ENCODE measurements at places on chromosomes 16 and 17.

DNA sequence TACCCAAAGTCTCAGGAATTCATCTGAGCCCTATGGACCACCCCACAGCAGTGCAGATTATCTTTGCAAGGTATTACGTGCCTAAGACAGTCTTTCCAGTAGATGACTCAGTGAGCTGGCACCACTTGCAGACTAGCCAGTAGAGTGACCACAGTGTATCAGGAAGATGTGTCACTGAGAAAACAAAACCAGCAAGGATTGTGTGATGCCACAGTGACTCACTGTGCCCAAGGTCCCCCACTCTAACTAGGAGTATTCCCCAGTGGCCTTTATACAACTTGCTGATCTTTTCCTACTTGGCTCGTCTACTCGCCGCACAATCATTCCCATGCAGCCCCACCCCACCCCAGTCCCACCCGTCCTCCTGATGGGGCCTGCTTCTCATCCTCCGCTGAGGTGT, 26.8 kb upstream of the PRKCA start:
- DNase-seq = no peak

DNA sequence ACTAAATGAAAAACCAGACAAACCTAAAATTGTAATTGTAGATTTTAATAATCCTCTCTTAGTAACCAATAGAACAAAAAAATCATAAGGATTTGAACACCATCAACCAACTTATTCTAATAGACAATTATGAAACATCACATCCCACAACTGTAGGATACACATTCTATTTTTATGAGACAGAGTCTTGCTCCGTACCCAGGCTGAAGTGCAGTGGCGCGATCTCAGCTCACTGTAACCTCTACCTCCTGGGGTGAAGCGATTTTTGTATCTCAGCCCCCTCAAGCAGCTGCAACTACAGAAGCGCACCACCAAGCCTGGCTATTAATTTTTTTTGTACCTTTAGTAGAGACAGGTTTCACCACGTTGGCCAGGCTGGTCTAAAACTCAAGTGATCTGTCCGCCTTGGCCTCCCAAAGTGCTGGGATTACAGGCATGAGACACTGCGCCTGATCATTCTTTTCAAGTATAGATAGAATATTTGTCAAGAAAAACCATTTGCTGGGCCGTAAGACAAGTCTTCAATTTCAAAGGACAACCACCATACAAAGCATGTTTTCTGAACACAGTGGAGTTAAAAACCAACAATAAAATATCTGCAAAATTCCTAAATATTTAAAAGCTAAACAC, 49.8 kb downstream of the CREBBP start:
- DNase-seq = no peak

GRCh38 chr17:41340494-41340893, 10.1 kb downstream of the KRT33A start:
- DNase-seq = no peak

DNA sequence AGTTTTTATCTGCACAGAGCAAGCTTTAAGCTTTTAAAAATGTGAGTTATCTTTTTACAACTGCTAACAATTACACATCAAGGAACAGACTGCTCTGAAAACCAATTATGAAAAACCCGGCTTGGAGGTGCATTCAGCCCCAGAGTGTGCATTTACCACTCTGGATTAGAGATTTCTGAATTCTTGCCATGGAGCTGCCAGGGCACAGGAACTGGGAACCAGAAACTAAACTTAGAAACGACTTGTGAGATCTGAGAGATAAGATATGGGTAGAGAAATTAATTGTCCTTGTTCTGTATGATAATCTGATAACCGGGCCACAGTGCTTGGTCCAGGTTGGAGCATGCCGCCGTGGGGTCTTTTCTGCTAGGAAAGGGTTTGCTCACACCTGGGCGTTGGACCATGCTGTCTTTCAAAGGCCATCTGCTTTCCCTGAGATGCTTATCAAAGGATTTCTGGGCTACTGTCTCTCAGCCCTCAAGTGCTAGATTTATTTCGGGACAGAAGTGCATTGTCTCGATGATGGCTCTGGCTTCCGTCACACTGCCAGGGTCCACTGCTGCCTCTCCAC, 210.0 kb downstream of the MAF start:
- peak; percentile 89 for DNase-seq

GRCh38 chr17:50118076-50118827, 11.7 kb downstream of the SAMD14 start:
- no peak for DNase-seq

GRCh38 chr17:82100502-82101298, 2.7 kb upstream of the FASN start:
- DNase-seq = no peak

DNA sequence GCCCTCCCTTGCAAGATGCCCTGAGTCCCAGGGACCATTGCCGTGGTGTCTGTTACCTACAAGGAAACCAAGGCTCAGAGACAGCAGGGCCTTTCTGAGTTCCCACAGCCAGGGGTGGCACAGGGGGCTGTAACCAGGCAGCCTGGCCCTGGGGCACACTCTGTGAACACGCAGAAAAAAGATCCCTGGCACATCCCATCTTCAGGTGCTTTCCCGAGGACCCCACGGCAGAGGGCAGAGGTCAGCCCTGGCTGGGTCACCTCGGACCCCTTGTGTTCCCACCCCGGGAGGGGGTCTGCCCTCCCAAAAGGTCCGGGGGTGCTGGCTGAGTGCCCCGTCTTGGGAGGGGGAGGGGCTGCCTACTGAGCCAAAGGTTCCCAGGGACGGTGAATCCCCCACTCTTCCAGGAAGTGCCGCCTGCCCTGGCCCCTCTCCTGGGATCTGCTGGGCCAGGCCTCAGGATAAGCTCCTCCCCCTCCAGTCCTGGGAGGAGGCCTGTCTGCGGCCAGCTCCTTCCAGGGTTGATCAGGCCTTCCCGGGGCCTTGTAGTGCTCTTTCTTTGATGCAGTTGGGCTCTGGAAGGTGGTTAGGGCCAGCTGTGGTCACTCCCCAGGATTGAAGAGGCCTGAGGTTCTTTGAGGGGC, 8.1 kb downstream of the GLIS2 start:
- peak; percentile 77 for DNase-seq

GRCh38 chr17:47869114-47869513, 18.2 kb upstream of the SP6 start:
- DNase-seq = no peak

- no peak for DNase-seq
Measured at GRCh38 chr17:59764292-59764741, 56.9 kb downstream of the VMP1 start.

GRCh38 chr17:49266233-49266632, 35.6 kb upstream of the PHOSPHO1 start:
- DNase-seq = no peak

DNA sequence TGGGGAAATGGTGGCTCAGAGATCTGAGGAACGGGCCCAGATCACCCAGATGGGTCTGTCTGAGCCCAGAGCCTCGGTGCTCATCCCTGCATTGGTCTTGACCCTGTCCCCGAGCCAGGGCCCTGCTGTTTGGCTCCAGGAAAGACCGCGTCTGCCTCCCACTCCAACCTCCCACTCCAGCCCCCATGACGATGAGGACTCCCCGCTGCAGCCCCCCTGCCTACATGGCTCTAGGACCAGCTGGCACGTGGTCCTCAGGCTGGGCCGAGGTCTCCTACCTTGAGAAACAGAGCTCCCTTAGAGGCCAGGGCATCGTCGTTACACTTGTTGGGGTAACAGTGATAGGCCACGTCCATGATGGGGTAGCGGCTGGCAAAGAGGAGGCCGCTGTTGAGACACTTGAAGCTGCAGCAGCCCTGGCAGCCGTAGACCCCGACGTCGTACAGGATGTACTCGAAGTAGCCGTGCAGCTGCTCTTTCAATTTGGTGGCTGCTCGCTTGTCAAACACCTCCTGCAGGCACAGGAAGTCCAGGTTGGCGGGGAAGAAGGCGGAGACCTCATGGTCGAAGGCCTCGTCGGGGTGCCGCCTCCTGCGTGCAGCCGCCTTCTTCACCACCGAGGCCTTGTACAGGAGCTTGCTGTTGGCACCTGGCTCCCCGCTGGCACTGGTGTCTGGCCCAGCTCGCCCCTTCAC, 59.9 kb downstream of the PRMT7 start:
- DNase-seq = no peak

- DNase-seq = no peak
Measured at GRCh38 chr17:55340176-55340575, 75.4 kb downstream of the HLF start.

- DNase-seq = peak; percentile 82
Measured at GRCh38 chr17:29042679-29043538, at the start of gene PIPOX. Gene PIPOX (plus strand): TSS chr17:29043141. CDS start chr17:29043226, 85 bp downstream.

GRCh38 chr17:80356231-80356856, 58.6 kb upstream of the ENDOV start:
- DNase-seq = no peak

DNA sequence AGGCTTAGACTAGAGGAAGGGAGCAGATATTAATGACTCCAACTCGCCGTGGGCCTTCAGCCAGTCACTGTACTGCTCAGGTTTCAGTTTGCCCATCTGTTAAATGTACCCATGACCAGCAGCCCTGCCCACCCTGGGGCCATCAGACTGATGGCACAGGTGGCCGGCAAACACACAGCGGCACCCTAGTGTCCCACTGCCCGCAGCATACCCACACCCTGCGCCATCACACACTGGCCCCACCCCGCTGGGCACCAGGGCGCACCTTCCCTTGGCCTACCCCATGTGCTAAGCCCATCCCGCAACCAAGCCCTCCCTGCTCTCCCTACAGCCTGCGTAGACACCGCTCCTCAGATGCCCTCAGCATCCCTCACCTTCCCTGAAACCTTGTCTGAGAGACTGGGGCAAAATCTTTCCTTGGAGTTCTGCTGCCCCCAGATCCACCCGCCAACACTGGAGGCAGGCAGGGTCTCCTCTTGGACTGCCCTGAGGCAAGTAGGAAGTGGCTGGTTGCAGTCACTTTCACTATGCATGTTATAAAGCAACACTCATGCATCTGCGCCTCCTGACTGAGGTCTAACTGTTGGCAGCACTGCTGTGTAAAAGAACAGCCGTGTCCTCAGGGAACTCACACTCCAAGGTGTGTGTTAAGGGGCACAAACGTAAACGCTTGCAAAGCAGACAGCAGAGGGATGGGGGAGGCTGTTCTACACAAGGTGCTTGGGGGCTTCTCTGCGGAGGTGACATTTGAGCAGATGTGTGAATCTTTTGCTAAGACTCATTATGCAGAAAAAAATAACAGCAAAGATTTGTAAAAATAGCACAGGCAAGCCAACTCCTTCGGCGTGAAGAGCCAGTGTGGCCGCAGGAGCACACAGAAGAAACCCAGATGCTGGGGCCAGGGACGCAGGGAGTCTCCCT, 6.7 kb upstream of the BCAR1 start:
- DNase-seq = no peak

GRCh38 chr16:67720236-67720635, 1.1 kb upstream of the GFOD2 start:
- no peak for DNase-seq

- DNase-seq = no peak
Measured at GRCh38 chr17:17648762-17649161, 32.5 kb upstream of the RAI1 start.

DNA sequence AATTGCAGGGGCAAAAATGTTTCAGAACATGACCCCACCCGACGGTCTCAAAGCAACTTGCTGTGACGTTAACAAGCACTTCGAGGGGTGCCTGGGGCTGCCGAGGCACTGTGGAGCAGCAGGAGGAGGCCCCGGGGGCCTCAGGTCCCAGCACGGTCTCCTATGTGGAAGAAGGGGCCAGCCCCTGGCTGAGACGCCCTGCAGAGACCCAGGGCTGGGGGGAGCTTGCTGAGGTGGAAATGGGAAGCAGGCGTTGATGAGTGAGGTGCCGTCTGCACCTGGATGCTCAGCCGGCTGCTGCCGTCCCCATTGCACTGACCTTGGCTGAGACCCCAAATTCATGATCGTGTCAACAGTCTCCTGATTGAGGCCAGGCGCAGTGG, 46.5 kb downstream of the NT5M start:
- no peak for DNase-seq

DNA sequence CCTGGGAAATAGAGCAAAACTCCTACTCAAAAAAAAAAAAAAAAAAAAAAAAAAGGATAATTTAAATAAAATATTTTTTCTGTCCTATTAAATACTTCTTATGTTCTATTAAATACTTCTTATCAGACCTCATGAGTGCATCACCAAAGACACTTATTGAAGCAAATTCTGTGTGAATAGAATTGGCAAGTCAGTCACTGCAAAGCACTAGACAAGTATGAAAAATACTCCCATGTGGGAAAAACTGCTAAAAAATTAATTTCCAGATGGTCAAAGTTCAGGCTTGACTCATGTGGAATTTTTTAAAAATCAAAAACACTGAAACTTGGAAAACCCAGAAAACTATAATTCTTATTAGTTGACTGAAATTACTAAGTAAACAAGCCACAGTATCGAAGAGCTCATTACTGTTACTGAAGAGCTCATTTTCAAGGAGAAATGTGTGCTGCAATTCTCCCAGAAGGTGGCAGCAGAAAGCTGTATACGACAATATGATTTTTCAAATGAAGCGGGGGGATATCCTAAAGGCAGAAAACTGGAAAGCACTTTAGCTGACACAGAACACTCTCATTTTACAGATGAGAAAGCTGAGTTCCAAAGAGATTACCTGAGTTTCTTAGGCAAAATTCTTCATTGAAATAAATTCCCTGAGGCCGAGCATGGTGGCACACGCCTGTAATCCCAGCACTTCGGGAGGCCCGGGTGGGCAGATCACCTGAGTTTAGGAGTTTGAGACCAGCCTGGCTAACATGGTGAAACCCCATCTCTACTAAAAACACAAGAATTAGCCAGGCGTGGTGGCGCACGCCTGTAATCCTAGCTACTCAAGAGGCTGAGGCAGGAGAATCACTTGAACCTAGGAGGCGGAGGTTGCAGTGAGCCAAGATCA, 15.9 kb upstream of the FBXO47 start:
- peak; percentile 69 for DNase-seq

- DNase-seq = peak; percentile 14
Measured at GRCh38 chr16:13940397-13940933, 20.5 kb downstream of the ERCC4 start.

GRCh38 chr17:69086641-69087040, 25.9 kb upstream of the ABCA9 start:
- DNase-seq = no peak

- no peak for DNase-seq
Measured at GRCh38 chr17:74520016-74520434, 11.2 kb downstream of the CD300LB start.

GRCh38 chr16:64253525-64253924, 868.3 kb downstream of the CDH11 start:
- DNase-seq = no peak

DNA sequence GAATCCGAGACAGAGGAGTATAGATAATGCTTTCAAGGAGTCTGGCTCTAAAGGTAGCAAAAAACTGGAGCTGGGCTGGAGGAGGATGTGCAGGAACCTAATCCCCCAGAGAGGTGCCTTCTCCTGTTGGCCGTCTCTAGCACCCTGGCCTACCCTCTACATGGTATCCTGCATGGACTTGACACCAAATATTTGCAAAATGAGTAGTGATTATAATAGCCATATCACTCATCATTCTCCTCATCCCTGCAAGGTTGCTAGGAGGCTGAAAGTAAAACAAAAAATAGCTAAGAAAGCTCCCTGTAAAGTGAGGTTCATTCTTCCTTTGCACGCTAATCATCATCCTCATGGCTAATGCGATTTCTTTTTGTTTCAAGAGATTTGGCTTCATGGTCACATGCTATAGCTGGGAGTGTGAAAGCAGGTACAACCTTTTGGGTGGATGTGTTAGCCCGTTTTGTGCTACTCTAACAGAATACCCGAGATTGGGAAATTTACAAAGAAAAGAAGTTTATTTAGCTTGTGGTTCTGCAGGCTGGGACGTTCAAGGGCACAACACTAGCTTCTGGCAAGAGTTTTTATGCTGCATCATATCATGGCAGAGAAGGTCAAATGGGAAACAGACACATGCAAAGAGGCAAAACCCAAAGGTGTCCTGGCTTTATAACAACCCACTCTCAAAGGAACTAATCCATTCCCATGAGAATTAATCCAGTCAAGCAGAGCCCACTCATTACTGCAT, 27.1 kb upstream of the CIITA start:
- no peak for DNase-seq

- no peak for DNase-seq
Measured at GRCh38 chr17:71331754-71332325, 789.0 kb upstream of the SOX9 start.

Data from SK-N-DZ (cell line).